NCI-H1105 treated with DMSO at 0.1 percent for 48 hours (cell line): ENCODE measurements at places on chromosomes 7 and 10.

GRCh38 chr10:48251525-48252353 lies 22.8 kb downstream of the FRMPD2 start:
- DNase-seq = peak; percentile 80

GRCh38 chr10:91690996-91691676 lies 58.3 kb upstream of the PPP1R3C start:
- no peak for DNase-seq

GRCh38 chr7:70410134-70410750 lies 721.7 kb upstream of the GALNT17 start:
- no peak for DNase-seq

DNA sequence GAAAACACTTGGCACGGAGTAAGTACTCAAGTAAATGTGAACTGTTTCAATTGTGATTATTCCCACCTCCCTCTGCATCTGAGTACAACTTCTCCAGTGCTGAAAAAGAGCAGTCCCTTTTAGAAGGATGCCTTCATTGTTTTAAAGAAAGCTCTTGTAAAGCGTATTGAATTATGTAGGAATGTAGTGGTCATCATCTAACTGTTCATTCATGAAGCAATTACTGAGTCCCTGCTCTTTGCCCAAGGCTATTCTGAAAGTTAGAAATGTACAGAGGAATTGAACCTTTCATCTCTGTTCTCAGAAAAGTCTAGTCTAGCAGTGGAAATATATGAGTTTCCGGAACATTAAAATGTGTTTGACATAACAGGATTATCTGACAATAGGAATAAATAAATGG lies 127.8 kb downstream of the CACNB2 start:
- DNase-seq = no peak

GRCh38 chr10:78579995-78580394 lies 488.8 kb upstream of the ZMIZ1 start:
- peak; percentile 75 for DNase-seq

GRCh38 chr7:113246738-113247137 lies 128.4 kb upstream of the SMIM30 start:
- no peak for DNase-seq

DNA sequence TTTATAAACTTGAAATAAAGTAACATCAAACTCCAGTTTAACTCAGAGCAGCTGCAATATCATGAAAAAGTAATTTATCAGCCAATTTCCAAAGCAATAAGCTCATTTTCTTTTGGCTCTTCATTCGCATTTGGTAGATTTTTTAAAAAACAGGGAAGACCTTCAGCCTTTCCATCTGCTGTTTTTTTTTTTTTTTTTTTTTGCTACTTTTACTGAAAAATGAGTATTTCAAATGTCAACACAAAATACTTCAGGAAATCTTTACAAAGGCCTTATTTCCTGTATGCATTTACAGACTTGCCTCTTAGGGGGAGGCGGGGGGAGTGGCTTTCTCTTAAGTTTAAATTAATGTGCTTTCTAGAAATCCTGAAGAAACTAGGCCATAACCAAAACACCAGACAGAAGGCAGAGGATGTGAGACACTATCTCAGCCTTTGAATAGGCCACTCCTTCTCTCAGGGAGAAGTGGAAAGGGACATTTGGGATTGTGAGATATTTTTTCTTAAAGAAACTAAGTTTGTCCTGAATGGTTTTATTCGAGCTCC lies 91.8 kb downstream of the COL28A1 start:
- DNase-seq = no peak
